ENCODE measurements at places on chromosomes 12 and 14.

GRCh38 chr12:116331876-116332275 is 54.4 kb upstream of the MED13L start:
- DNase-seq: no peak

- no peak for DNase-seq
These were observed 84.5 kb downstream of the TAOK3 start for GRCh38 chr12:118288174-118288573.

DNA sequence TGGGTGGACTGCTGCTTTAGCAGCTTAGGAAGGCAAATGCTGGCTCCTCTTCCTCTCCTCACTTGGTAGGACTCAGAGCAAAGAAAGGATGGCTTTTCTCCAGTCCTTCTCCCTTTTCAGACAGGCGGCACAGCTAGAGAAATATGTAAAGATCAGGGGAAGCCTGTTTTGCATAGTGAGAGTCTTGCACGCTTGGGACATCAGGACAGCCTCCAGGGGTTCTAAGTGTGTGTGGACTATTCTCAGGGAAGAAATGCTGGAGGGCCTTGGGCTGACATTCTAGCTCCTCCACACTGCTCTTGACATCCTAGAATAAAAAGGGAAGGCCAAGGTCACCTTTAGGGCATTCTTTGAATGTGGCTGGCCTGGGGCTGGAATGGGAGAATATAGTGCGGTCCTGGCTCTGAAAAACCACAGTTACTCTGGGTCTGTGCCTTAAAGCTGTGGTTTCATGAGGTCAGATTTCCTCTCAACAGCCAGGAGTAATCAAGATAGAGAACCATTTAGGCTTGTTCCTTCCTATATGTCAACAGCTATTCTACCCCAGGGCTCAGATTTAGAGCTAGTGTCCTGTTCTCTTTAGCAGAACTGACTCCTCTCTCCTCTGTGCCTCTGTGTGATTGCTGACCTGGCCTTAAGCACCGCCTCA is 24.3 kb downstream of the CMA1 start:
- no peak for DNase-seq

DNA sequence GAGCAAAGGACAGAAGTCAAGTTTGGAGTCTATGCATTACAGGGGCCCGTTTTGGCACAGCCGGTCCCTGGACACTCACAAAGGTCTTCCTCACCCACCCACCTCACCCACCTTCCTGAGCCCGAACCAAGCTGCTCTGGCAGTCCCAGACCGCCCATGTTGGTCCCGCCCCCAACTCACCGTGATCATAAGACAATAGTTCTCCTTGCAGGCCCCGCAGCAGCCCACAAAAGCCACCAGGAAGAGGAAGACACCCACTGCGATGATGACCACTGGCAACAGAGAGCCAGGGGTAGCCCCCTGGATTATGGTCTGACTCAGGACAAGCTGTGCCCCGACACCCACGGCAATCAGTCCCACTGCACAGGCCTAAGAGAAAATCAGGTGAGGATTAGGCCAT is 1.8 kb downstream of the CD63 start:
- DNase-seq: no peak

DNA sequence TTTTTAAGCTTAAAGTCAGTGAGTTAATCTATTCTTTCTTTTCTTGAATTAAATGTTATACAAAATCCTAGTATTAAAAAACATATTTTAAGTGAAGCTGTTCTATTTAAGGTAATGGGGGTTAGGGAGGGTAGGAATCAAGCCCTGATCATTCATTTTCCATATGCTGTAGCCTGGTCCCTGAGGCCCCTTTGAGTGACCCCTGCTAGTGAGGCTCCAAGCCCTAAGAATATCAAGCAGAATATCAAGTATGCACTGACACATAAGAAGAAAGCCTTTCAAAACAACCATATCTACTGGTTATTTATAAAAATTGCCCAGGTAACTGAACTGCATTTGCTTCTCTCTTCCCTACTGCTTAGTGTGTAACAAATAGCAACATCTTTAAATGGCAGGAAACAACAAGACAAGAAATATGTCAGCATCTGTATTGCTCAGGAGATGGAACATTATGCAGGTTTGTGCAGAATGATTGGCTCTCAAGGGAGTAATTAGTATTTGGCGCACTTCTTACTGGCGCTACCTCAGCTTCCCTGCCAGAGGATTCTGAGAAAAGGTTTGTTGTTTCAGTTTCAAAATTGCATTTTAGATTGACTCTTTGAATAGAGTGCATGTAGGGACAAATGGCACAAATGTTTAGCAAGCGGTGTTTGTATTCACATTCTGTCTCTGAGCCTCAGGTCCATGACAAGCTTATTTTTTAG is 223.0 kb downstream of the DUSP6 start:
- DNase-seq: no peak

- no peak for DNase-seq
These were observed 17.2 kb upstream of the STRN3 start for GRCh38 chr14:31043379-31043778.

DNA sequence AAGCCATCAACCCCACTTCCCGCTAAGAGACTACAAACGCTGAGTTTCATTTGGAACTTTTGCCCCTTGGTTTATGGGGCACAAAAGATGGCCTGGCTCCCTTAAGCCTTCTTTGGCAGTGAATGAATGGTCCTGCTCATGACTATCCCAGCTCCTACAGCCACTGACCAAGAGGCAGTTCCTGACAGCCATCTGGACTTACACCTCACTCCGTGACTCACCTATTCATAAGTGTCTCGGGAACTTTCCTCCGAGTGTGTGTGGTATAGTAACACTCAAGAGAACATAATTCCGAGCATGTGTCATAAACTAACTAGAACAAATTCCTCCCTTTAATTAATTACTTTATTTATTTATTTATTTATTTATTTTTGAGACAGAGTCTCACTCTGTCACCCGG is 51.9 kb upstream of the NUDT4 start:
- no peak for DNase-seq

DNA sequence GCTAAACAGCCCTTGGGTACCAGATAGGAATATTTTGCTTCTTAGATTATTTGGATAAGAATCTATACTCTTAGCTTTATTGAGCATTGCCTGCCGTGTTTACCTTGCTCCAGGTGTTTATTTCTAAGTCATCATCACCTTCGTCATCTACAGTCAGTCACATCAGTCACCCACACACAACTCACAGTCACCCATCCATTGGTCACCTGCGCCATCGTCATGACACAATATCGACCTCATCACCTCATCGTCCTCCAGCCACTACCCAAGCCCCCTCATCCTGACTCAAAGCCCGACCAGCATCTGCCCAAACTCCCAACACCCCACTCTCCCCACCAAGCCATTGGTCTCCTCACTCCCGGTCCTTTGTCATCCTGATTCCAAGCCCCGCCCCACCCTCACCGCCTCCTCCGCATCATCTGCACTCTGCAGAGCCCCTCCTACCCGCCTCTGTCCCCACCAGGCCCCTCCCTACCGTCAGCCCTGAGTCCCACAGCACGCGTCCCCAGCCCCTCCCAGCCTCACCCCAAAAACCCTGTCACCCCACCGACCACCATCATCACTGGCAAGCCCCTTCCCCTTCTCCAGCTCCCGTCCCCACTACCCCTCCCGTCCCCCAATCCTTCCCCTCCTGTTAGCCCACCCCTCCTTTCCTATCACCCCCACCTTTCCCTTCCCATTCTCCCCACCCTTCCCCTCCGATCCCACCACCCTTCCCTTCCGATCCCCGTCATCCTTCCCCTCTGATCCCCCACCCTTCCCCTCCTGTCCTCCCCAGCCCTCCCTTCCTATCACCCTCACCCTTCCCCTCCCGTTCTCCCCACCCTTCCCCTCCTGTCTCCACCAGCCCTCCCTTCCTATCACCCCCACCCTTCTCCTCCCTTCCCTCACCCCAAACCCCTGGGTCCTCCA is 9.8 kb downstream of the DLK1 start:
- DNase-seq: no peak

- no peak for DNase-seq
These were observed 395.0 kb downstream of the EGLN3 start for GRCh38 chr14:33555710-33556350.

- DNase-seq: no peak
These were observed 506.1 kb downstream of the RMST start for GRCh38 chr12:97968641-97969197.

DNA sequence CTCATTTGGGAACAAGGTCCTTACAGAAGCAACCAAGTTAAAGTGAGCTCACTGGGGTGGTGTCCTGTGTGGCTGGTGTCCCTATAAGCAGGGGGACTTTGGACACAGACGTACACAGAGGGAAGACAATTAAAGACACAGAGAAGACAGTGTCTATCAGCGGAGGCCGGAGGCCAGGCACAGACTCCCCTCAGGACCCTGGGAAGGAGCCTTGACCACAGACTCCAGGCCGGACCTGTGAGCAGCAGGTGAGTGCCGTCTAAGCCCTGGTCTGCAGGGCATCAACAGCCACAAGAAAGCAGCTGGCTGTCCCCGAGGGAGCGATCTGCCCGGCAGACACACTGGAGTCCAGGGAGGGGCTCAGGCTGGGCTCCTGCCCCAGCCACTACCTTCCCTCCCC is 219.1 kb upstream of the C14orf180 start:
- DNase-seq: no peak

- DNase-seq: no peak
These were observed 18.0 kb downstream of the ACIN1 start for GRCh38 chr14:23076785-23077408.

- DNase-seq: no peak
These were observed 7.8 kb downstream of the PPP2R3C start for GRCh38 chr14:35114036-35114435.

DNA sequence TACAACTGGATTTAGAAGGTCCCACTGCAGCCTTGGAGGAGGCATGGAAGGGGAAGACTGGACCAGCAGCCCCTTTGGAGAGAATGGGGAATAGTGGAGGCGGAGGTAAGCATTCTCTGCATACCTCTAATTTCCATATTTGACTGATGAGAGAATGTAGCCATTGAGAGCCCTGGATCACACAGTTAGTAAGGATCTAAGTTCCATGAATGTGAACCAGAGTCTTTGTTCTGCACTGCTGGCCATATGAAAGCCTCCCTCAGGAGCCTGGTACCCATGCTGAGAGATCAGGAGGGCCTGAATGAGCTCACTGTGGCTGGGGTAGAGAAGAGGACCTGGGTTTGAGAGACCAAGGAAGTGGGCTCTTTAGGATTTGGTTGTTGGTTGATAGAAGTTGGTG is 192.1 kb downstream of the TMEM132C start:
- DNase-seq: no peak

DNA sequence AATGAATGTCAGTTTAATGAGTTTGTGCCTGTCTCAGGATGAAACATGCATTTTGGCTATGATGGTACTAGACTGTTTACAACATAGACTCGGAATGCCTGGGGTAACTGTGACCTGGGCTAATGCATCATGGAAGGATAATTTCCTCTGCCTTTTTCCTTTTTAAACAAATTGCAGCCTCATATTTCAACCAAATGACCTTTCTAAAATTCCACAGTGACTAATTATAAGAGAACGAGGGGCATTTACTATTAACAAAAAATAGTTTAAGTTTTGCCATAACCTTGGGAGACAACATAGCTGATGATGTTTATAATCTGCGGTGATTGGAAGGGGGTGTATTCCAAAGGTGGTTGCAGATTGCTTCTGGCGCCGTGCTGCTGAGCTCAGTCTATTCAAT is 1140.5 kb downstream of the GALC start:
- no peak for DNase-seq

- no peak for DNase-seq
These were observed 75.4 kb upstream of the KCNJ8 start for GRCh38 chr12:21849878-21850277.

DNA sequence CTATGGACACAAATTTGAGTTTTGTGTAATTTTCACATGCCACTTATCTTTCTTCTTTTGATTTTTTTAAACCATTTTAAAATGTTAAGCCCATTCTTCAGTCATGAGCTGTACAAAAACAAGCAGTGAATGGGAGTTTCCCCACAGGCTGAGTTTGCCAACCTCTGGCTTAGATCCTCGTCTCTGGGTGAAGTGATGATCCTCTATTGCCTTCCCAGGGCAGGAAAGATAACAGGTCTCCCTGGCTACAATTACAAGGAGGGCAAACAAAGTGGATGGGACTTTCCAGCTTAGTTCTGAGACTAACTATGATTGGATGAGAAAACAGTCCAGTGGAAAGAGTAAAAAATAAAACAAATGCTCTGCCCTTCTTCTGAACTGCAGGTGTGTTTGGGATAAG is 203.7 kb downstream of the SPTSSA start:
- DNase-seq: no peak

DNA sequence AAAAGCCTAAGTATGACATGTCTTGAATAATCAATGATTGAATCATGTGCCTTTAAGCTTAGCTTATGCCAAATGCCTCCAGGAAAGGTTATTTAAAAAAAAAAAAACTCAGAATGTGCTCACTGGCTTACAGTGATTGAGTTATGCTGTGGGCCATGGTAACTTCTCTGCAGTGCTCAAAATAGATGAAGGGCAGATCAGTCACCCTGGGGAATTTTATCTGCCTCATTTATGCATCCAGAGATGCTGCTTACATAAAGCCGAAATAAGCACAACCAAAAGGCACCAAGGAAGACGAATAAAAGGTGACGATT is 118.7 kb upstream of the MDM1 start:
- no peak for DNase-seq

DNA sequence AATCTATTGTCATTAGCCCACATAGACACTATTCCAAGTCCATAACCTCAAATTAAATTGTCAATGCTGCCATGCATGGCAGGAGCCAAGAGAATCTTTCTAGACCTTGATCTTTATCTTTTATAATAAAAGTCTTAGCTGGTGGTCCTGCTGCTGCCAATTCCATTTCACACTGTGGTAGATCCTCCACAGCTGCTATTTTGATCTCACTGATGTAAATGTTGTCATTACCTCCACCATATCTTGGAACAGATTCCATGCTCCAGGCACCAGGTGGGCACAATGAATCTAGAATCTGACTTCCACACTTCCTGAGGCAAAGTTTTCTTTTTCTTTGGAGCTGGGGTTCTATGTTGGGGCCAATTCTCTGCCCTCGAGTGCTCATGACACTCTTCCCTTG is 161.2 kb downstream of the TMTC3 start:
- DNase-seq: no peak

- DNase-seq: no peak
These were observed 4.0 kb downstream of the MYL2 start for GRCh38 chr12:110916295-110916875.

- no peak for DNase-seq
These were observed 24.8 kb downstream of the FNTB start for GRCh38 chr14:65011538-65011937.

DNA sequence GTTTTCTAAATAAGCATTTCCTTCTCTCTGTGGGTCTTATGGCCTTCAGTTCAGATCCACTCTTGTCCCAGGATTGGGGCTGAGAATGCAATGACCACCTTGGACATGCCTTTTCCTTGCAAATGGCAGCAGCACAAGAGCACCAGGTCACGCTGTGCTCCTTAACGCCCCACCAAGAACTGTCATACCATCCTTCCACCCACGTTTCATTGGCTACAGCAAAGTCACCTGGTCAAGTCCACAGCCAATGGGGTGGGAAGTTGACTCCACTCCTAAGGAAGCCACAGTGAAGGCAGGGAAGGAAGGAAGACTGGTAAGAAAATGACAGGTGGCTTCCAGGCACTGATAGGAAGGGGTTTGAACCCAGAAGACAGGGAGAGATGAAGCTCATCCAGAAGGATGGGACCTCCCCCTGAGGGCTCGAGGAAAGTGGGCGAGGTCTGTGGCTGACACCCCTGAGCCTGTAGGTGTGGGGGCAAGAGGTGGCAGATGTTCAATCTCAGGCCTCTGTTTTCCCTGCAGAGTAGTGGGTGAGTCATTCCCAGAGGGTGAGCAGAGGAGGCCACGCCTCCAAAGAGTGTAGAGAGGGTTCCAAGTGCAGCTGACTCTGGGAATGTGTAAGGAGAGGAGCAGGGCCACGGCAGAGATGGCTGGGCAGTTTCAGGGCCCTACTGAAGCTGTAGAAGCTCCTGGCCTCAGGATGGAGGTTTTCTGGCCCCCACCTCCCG is 113.5 kb upstream of the VRK1 start:
- DNase-seq: no peak
